ENCODE measurements at places on chromosomes 6 and 20.

GRCh38 chr6:161316531-161316930 lies 42.7 kb upstream of the AGPAT4 start:
- peak; percentile 57 for DNase-seq

- DNase-seq, result no peak
Observed at GRCh38 chr20:17928633-17929311, 39.8 kb downstream of the SNX5 start.

DNA sequence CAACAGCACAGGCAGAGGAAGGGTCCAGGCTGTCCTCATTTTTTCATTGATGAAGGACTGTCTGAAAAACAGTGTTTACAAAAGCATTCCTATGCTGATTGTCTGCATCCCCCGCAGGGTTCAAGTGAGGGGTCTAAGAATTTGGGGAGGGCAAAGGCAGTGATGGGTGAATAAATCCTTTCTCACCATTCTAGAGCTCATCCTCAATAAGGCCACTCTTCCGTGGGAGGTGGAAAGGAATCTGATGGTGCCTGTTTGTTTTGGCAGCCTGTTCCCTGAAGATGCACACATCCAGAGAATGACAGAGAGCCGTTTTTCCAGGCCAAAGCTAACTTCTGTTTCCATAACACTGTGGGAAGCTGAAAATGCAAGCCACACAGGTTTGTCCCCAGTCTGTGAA lies 164.5 kb downstream of the MOXD1 start:
- no peak for DNase-seq

DNA sequence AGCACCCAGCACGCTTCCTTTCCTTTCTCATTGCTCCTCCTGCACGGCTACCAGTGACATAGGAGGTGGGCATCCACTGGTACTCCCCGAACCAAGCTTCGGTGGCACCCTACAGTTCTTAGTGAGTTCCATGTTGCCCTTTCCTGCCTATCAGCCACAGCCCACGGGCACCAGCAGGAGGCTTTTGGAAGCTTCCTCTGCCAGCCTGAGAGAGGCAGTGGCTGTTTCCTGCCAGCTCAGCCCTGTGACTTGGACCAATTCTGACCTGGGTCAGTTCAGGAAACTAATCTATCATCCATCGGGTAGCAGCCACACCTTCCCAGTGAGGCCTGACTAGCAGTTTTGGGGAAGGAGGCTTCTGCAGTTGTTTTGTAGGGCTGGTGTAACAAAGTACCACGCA lies 176.4 kb upstream of the UST start:
- no peak for DNase-seq

GRCh38 chr6:111011360-111012142 lies 29.7 kb downstream of the RPF2 start:
- peak; percentile 63 for DNase-seq

GRCh38 chr6:26269531-26270485 lies 95.2 kb upstream of the BTN3A2 start:
- DNase-seq, result peak; percentile 57
